ENCODE measurements at places on chromosomes 16 and 17.

- DNase-seq = no peak
Measured at GRCh38 chr17:72185564-72185963, 64.7 kb downstream of the SOX9 start.

- no peak for DNase-seq
Measured at GRCh38 chr17:62566996-62567578, 60.4 kb upstream of the MRC2 start.

DNA sequence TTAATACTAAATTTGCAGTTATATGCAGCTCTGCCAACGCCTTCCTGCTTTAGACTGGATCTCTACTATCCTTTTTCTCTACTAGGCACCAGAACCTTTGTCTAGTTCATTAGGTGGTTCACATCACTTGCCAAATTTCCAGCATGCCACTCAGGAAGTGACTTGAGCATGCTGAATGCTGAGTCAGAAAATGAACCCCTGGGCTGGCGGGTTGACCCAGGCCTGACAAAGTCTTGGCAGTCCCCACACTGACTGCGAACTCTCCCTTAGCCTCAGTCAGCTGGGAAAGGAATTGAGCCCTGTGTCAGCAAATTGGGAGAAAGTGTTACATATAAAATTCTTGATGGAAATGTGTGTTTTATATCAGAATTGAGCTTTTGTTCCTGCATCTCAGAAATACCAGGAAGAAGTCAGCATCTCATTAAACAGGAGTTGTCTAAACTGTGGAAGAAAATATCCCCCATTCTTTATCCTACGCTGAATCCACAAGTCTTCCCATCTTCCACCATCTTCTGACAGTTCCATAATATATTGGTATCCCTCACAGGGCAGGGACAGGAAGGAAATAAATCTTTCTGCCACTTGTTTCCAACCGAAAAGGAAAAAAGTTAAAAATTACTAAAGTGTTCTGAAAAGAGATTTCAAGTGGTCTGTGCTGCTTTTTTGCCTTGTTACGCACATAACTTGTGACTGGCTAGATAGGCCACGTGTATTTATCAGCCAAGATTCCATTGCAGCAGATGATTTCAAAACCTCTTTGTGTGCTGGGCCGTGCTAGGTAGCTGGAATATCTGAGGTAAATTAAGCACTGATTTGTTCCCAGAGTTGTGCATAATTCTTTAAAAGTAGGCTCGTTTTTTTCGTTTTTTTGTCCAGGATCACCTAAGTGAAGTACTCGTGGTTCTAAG lies 16.7 kb upstream of the SLC12A3 start:
- no peak for DNase-seq

DNA sequence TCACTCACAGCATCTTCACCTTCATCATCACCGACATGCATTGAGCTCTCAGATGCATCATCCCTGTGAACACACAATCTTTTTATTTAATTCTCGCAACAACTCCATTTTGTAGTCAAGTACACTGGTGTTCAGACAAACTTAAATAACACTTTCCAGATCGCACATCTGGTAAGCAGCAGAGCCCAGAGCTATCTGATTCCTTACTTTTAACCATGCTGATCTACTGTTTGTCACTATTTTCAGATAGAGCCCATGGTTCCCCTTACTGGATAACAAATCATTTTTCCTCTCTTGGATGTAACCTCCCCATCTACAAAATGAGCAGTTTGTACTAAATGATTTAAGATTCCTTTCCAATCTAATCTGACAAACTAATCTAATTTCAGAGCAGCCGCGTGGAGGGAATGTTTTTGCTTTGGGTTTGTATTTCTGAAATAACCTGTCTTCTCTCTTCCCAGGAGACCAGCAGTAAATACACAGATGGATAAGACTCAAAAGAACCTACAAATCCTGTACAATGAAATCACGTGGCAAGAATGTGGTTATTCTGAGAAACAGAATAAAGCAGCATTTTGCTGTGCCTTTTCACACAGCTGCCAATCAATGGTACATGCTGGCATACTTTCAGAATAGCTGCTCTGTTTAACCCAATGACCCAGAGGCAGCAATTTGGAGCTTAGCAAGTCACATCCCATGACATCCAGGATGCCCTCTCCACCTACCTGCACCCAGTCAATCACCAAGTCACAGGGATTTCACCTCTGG lies 72.9 kb upstream of the CCL2 start:
- DNase-seq = no peak

DNA sequence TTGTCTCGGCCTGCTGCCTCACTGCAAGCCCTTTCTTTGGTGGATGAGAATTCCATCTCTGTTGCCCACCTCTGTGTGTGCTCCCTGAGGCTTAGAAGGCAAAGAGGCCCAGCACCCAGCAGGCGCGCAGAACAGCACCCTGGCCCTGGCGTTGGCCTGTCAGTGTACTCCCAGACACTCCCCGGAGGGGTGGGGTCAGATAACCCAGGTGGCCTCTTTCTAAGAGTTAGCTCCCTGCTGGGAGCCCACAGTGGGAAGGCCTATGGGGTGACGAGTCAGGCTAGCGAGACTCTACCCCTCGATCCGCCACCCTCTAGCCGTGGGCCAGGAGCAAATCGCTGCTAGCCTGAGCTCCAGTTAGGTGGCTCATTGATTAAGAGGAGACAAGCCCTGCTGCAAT lies 38.1 kb downstream of the SRL start:
- no peak for DNase-seq

- no peak for DNase-seq
Measured at GRCh38 chr16:9123401-9123800, 32.0 kb downstream of the HAPSTR1 start.

GRCh38 chr16:89945654-89946053 lies 2.9 kb upstream of the DEF8 start:
- DNase-seq = peak; percentile 35

DNA sequence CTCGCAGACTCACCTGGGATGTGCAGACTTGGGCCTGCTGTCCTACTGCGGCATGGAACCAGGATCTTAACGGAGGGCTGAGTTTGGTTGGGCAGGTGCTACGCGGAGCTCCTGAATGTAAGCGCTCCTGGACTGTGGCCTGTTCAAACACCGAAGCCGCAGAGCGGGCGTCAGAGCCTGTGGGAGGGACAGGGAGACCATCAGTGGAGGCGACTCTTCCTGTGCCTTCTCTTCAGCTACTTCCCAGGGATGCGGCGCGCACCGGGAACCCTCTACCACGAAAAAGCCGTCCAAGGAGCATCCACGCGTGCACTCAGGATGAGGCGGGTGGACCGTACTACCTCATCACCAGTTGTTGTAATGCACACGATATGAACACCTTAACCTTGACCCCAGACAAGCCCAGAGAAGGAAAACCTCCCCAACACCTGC lies 2.0 kb downstream of the USP36 start:
- DNase-seq = peak; percentile 42

- no peak for DNase-seq
Measured at GRCh38 chr17:74712301-74712700, 422 bp downstream of the CD300LF start.

DNA sequence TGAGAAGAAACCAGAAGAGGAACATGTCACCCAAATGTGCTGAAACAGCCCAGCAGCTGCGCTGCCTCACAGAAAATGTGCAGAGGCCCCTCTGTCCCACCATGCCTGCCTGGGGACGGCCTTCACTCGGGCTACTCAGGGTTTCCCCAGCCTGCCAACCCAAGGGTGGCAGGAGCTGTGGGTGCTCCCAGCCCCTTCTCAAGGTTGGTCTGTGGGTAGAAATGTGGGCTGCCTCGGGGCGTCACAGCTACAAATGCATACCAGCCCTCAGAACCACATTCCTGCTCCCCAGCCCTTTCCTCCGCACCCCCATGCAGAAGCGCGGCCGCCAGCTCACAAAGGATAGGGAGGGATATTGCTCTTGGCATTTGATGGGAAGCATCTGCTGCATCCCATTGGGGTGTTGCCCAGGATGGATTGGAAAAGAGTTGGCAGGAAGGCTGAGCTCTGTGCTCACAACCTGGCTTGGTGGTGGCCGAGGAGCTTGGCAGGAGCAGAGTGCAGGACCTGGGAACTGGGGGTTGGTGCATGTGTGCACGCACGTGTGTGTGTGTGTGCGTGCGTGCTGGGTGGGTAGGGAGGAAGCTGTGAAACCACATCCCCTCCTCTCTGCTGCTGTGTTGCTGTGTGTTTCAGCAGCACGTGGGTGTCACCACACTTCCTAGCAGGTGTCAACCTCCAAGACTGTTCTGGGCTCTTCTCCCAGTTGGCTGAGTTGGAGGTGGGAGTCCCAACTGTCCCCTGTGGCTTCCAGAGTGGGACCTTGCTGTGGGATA lies 304.4 kb downstream of the SEC14L1 start:
- no peak for DNase-seq

GRCh38 chr17:44359458-44360143 lies 4.1 kb downstream of the FAM171A2 start:
- DNase-seq = no peak

DNA sequence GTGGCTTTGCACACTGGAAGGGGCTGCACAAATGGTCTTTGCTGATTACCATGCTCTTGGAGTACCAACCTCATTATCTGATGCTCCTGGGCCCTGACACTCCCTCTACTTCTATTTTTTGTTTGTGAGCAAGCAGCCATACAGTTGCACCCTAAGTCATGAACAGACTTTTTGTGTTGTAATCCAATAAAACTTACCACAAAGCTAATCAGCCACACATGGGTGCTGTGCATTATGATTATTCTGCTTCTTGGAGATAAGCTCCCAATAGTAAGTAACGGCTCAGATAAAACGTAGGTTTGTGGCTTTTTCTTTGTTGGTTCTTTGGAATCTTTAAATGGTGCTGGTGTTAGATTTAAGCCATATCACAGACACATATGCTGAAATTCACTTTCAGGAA lies 76.2 kb downstream of the CCT6B start:
- DNase-seq = no peak

DNA sequence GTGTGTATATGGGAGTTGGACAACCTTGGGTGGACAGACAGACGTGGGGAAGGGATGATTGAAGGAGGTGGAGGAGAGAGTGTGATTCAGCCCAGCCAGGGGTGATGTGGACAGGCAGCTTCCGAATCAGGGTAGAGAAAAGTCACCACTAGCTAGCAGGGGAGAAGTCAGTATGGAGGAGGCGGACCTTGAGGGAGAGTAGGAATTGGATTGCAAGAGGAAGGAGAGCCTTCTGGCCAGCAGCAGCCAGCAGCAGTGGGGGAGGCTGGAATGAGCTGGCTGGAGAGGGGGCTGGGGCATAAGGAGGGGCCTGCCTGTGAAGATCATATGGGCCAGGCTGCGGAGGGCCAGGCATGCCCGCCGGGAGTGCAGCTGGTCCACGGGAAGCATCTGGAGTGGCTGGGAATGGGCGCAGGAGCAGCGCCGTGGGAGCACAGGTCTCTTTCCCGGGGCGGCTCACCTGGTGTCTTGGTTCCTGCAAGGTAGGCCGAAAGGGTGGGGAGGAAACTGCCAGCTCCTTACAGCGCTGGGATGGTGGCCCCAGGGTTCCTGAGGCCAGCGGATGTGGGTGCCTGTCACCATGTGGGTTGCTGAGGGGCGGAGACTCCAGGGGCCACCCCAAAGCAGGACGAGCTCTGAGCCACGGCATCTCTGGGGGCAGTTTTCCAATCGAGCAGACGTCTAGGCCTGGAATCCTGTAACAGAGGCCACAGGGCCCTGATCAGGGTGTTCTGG lies 235.3 kb downstream of the SEC14L1 start:
- DNase-seq = no peak

GRCh38 chr17:11900041-11900476 lies 97.2 kb downstream of the ZNF18 start:
- DNase-seq = no peak

- DNase-seq = peak; percentile 47
Measured at GRCh38 chr17:38579934-38580333, 25.8 kb downstream of the SRCIN1 start.

Measured in NCI-H526 (cell line).